ENCODE measurements at places on chromosomes 4 and X.

- no peak for DNase-seq
Measured at GRCh38 chr4:94623126-94623911, 134.4 kb upstream of the BMPR1B start.

DNA sequence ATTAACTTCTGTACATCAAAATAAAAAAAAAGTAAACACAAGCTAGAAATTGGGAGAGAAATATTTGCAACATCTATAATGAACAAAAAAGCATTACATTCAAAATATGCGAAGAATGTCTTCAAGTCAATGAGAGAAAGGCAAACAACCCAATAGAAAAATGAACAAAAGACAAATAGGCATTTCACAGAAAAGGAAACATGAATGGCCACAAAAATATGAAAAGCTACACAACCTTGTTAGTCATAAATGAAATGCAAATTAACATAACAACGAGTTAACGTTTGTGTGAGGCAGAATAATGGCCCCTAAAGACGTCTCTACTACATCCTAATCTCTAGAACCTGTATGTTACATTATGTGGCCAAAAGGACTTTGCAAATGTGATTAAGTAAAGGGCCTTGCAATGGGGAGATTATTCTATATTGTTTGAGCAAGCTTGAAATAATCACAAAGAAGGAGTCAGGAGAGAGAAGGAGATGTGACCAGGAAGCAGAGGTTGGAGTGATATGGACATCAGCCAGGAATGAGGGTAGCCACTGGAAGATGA lies 86.8 kb downstream of the WDFY3 start:
- DNase-seq: no peak

GRCh38 chrX:55220119-55220794 lies at the start of gene PAGE5:
PAGE5 (plus strand) TSS chrX:55220346; CDS start chrX:55221383, 1,037 bp downstream.
- no peak for DNase-seq

DNA sequence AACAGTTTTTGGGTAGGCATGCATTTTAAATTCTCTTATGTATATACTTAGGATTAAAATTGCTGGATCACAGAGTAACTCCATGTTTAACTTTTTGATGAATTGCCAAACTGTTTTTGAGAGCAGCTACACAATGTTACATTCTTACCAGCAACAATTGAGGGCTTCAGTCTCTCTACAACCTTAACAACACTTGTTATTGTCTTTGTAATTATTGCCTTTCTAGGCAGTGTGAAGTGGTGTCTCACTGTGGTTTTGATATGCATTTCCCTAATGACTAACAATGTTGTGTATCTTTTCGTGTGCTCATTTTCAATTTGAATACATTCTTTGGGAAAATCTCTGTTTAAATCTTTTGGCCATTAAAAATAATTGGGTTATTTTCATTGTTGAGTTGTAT lies 17.3 kb upstream of the F11 start:
- no peak for DNase-seq

DNA sequence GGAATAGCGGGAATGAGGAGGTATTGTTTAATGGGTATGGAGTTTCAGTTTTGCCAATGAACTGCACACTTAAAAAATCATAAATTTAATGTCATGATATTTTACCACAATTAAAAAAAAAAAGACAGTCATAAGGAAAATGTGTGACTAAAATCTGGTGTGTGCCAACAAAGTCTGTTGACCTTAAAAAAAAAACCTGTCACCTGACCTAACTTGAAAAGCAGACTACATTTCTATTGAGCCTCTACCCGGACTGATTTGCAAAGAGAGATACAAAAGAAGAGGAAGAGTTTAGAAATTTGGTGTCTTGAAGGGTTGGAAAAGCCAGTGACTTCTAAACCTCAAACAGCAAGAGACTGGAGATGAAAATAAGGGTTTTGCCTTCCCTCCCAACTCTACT lies 48.4 kb downstream of the TMEM150C start:
- no peak for DNase-seq

DNA sequence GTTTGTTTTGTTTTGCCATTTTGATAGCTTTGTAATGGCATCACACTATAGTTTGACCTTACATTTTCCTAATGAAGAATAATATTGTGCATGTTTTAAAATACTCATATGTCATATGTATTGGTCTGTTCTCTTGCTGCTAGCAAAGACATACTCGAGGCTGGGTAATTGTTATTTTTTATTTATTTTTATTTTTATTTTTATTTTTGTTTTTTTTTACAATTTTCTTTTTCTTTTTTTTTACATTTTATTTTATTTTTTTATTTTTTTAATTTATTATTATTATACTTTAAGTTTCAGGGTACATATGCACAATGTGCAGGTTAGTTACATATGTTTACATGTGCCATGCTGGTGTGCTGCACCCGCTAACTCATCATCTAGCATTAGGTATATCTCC lies 104.6 kb upstream of the GRID2 start:
- DNase-seq: no peak

- DNase-seq: no peak
Measured at GRCh38 chrX:335758-336155, 17.2 kb upstream of the GTPBP6 start.

DNA sequence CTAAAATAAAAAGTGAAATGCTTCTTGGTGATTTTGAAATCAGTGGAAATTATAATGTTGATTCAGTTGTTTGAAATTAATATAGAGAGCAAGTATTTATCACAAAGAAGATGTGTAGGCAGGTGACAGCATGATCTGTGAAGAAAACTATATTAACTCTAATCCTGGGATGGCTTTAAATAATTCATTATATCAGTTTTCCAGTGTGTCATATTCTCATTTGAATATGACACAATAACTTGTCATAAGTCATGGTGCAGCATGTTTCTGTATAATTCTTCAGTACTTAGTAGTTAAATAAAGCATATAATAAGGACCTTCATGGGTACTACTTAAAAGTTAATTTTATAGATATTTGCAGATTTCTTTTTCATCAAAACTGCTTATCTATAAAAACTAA lies 573.6 kb downstream of the INPP4B start:
- DNase-seq: no peak

GRCh38 chrX:46959101-46959500 lies 46.9 kb downstream of the JADE3 start:
- no peak for DNase-seq

DNA sequence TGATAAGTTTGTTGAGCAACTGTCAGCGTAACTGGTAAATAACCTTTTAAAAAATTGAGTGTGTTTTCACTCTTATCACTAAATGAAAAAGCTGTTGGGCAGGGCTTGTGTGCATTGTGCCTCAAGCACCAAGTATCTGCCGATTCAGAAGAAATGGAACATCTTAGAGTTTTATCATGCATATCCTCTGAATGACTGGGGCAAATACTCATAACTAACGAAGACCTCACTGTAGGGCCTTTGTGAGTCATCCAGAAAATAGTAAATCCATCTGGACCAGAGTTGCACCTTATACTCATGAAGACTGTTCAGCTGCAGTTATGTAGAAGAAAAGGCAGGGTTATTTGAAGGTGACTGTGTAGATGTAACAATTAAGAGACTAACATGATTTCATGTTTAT lies 222.1 kb downstream of the CAMK2D start:
- DNase-seq: no peak

DNA sequence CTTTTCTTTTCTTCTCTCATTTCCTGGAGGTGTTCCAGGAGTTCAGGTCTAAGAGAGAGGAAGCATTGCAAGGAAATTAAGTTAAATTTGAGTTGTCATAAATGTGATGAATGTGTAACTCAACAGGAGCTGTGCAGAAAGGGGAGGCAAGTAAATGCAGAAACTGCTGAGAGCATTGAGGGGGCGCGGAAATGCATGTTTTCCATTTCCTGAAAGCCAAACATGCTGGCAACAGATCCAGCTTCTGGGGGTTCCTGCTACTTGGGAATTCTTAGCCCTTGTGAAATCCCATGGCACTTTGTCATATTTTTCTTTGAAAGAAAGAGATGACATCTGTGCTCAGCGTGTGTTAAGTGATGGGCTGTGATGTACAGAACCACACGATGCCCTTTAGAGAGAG lies 33.8 kb upstream of the NAP1L5 start:
- no peak for DNase-seq

DNA sequence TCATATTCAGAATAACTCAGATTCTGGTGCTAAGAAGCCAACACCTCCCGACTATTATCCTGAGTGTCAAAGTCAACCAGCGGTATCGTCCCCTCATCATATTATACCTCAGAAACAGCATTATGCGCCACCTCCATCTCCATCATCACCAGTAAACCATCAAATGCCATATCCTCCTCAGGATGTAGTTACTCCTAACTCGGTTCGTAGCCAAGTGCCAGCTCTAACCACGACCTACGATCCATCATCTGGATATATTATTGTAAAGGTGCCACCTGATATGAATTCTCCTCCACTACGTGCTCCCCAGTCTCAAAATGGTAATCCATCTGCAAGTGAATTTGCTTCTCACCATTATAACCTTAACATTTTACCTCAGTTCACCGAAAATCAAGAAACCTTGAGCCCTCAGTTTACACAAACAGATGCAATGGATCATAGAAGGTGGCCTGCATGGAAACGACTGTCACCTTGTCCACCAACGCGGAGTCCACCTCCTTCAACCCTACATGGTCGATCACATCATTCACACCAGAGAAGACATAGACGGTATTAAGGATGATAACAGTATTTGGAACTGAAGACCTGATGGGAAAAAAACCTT lies 1.1 kb downstream of the CBLL2 start:
- no peak for DNase-seq

DNA sequence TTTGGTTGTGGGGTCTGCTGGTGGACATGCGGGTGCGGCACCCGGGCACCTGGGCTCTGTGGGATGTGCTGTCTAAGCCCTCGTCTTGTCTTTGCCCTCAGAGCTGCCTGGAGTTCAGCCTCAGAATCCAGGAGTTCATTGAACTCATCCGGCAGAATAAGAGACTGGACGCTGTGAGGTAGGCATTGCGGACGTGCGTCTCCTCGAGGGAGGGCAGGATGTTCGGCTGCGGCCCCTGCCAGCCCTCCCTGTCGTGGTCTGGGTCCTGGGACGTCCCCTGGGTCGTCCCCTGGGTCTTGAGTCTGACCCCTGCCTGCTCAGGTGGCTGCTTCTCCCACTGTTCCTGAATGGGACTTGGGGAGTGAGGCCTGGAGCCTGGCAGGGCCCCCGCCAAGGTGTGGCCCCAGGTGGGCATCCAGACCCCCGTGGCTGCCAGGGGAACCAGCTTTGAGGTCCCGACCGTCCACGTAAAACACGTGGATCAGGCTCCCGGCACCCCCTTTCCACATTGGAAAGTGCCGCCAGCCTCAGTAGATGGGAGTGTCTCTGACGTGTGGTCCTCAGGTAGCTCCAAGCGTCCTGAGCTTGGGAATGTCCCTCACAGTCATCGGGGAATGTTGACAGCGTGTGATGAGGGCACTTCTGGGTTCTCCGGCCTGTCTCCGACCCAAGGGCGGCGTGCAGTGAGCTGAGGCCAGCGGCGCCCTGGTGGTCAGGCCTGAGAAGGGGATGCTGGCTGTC lies 19.3 kb upstream of the UVSSA start:
- no peak for DNase-seq

DNA sequence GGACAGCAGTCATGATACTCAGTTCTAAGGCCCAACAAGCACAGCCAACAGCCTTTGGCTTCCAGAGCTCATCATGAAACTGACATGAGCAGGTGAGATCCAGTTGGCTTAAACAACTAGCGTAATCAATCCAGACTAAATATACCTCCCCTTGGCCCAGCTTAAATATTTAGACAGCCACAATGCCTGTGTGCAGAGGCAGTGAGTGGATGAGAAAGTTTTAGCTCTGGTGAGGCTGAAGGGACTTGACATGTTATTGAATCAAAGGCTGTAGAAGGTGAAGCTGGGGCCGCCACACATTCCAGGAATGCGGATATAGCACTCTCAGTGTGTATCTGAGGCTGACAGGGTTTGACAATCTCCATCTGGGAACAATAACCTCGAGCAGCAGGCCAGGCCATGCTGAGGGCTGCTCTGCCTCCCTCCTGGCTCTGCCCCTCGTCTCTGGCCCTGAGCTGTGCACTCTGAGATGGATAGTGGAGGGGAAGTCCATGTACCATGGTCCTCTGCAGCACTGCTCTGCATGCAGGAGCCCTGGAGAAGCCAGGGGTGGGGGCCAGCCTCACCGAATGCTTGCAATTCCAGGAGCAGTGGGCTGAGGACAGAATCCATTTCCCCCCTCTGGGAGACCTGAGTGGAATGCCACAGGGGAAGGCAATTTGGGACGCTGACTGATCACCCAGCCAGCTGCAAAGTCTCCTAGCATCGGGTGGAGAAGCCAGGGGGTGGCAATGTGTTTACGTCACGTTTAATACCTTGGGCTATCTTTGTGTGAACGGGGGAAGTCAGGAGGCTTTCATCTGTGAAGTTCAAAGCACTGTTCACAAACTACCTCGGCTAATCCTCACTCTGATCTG lies 37.3 kb upstream of the RASL11B start:
- DNase-seq: no peak

GRCh38 chr4:53686521-53686920 lies 95.2 kb upstream of the LNX1 start:
- no peak for DNase-seq

- no peak for DNase-seq
Measured at GRCh38 chr4:13601048-13601447, 26.5 kb downstream of the BOD1L1 start.

DNA sequence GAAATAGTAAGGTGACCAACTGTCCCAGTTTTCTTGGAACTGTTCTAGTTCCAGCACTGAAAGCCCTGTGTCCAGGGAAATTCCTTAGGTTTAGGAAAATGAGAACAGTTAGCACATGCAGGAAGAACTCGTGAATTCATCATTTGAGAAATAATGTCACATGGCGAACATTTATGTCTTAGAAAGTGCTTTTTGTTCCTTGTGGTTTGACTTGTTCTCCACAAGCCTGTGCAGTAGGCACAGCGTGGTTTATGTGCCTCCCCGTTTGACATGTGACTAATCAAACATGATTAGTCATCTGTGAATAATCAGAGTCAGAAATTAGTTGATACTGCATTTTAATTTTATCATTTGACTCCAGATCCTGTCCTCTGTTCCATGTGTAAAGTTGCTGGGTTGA lies 556.0 kb upstream of the CPEB2 start:
- no peak for DNase-seq

- no peak for DNase-seq
Measured at GRCh38 chr4:42845586-42845985, 46.9 kb upstream of the GRXCR1 start.

GRCh38 chr4:188412499-188412898 lies 273.3 kb downstream of the TRIML1 start:
- DNase-seq: no peak

DNA sequence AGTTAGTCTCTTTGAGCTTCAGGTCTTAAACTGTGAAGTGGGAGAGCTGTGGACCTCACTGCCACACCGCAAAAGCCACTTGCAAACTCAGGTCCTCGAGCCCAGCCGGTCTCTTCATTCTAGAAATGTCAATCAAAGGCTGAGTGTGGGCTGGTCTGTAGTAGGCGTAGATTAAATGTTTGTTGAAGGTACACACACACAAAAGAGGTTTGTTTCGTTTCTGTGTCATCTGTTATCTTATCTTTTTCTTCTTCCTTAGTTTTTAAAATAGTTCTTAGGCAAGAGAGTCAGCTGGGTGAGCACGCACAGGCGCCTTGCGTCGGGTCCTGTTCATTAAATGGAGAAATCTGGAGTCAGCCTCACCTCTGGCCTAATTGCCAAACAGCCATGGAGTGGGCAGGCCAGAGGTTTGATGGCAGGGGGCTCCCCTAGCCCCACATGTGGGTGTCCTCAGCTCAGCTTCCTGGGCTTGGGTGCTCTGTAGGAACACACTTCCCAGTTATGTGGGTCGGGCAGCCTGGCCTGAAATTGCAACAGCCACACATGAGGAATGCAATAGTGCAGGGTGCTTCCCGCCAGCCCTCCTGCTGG lies 836 bp upstream of the PSAPL1 start:
- DNase-seq: no peak

All from cerebellar nuclear complex (tissue), 1 donor.